ENCODE measurements at places on chromosomes 12 and 14.
A peak's percentile ranks its signal among the peaks of the same experiment; 100 is the strongest.

- DNase-seq = no peak
Observed at GRCh38 chr12:127820271-127820670, 446.7 kb upstream of the TMEM132C start.

- DNase-seq = no peak
Observed at GRCh38 chr12:81022531-81022930, 55.3 kb upstream of the ACSS3 start.

GRCh38 chr14:99996951-99997571, 68.2 kb upstream of the EVL start:
- DNase-seq = no peak

GRCh38 chr12:121812320-121812871, 8.6 kb downstream of the SETD1B start:
- peak; percentile 88 for DNase-seq

GRCh38 chr14:90773196-90773486, 43.1 kb downstream of the TTC7B start:
- no peak for DNase-seq

- no peak for DNase-seq
Observed at GRCh38 chr12:77782766-77783165, 47.9 kb upstream of the NAV3 start.

- no peak for DNase-seq
Observed at GRCh38 chr12:3289702-3290101, 201.3 kb upstream of the PRMT8 start.

GRCh38 chr12:130266751-130267150, 70.9 kb upstream of the PIWIL1 start:
- no peak for DNase-seq

GRCh38 chr14:87628780-87629179, 364.2 kb downstream of the GALC start:
- no peak for DNase-seq

GRCh38 chr12:68138480-68138879, 21.1 kb downstream of the IFNG start:
- DNase-seq = no peak

GRCh38 chr14:105917933-105918436, 391.6 kb downstream of the TMEM121 start:
- DNase-seq = peak; percentile 4

- DNase-seq = peak; percentile 9
Observed at GRCh38 chr12:132170094-132170636, 25.9 kb downstream of the NOC4L start.

- DNase-seq = no peak
Observed at GRCh38 chr12:47557386-47557785, 148.4 kb downstream of the RPAP3 start.

DNA sequence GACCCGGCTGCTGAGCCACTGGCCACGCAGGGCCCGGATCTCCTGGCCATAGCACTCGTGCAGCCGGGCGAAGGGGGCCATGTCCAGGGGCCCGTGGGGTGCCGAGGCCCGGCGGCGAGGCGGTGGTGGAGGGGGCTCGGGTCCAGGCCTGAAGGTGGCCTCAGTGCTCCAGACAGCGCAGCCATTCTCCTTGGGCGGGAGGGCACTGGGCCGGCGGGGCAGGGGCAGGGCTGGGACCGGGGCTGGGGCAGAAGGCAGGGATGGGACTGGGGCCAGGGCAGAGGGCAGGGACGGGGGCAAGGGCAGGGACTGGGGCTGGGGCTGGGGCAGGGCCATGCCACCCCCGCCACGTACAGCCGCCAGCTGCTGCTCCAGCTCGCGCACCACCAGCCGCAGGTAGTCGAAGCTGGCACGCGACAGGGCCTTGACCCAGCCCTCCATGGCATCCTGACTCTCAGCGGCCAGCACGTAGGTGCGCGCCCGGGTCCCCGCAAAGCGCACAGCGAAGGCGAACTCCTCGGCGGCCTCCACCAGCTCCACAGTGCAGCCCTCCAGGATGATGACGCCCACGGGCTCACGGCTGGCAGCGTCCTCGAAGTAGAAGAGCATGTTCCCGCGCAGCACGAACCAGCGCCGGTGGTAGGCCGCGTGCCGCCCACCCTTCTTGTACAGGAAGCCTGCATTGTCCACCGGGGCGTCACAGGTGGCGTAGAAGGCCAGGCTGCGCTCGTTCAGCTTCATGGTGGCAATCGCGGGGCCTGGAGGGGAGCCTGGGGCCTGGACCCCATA, 6.0 kb downstream of the PHETA1 start:
- DNase-seq = peak; percentile 35

- no peak for DNase-seq
Observed at GRCh38 chr14:36325853-36326252, 5.4 kb upstream of the MBIP start.

DNA sequence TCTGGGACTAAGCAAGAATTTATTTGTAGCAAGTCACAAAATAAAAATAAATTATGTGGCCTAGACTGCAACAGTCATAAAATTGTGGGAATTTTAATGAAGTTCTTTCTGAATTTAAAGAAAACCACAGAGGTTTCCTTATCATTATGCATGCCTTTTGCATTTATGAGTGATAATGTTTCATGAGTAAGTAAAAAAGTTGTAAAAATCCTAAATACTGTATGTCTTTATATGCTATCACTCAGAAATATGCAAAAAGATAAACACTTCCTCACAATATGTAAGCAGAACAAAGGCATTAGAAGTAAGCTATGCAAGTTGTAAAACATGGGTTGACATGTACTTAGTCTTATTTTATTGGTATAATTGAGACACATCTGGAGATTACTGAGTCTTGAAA, 239.4 kb upstream of the PDE3A start:
- DNase-seq = no peak

DNA sequence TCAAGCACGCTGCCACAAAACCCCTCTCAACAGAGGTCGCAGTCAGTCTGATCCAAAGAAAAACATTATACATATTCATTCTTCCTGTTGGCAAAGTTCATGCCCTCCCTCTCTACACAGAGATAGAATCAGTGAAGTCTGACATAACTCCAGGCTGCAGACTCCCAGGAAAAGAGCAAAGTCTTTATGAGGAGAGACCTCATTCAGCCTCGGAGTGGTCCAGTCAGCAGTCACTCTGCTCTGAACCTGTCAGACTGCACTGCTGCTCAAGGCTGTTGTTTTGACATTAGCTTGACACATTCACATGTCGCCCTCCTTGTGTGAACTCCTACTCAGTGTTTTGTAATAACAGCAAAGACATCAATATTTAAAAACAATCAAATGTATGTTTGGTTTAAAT, 241.2 kb upstream of the G2E3 start:
- DNase-seq = no peak

DNA sequence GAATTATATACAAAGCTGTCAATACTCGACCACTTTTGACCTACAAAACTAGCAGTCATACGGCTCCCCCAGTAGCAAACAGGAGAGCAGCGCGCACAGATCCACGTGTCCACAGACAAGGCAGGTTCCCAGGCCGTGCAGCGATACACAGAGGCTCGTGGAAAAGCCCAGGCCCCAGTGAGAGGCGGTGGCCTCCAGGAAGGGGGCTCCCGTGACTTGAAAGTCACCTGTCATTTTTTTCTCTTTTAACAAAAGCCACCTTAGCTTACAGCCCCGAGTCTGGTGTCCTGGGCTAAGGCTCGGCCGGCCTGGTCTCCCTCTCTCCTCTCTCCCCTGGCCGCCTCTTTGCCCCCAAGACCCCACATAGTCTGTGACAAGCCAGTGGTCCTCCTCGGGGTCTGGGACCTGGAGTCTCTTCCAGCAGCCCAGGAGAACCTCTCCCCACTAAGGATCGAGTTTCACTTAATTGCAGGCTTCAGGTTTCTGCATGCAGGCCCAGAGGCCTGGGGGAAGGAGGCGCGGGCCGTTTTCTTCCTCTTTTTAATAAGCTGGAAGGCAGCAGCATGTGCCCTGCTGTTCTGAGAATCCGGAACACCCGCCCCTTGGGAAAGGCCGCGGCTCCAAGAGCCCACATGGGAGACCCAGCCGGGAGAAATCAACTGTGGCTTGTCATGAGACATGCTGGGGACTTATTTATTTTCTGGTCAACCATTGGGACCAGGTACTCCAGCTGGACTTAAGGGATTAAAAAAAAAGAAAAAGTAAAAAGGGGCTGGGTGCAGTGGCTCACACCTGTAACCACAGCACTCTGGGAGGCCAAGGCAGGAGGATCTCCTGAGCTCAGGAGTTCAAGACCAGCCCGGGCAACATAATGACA, 15.9 kb downstream of the NCOR2 start:
- DNase-seq = peak; percentile 78

DNA sequence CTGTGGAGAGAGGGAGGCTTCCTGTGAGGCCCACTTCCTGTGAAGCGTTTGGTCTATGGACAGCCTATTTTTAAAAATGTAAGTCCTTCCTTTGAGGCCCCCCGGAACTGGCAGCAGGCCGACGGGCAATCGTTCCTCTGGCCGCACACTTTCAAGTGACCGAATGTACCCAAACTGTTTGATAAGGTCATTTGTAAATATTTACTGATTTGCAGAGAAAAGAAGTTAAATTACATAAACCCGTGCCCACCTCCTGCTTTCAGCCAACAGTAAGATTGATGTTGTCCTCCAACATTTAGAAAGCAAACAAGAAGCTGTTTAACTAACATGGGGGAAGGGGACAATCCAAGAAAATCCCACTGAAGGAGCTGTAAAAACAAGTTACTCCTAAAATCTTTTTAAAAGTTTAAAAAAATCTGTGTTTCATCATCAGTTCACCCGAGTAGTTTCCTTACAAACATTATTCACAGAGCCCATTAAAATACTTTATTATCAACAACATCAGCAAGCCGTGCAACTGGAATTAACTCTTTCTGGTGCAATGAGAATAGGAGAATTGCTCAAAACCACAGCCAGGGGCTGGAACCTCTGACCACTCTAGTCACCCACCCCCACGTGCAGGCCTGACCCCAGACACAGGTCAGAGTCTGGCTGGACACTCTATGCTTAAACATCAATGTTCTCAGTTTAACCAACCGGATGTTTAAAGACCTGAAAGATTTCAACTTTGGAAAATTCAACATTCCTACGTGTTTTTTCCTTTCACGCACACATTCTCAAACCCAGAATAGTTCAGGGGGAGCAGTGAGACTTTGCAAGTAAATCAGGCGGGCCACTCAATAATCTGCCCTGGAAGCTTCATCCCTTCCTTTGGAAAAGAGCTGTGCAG, 65.3 kb downstream of the FOXN3 start:
- no peak for DNase-seq

- no peak for DNase-seq
Observed at GRCh38 chr12:116101991-116102390, 175.5 kb downstream of the MED13L start.

DNA sequence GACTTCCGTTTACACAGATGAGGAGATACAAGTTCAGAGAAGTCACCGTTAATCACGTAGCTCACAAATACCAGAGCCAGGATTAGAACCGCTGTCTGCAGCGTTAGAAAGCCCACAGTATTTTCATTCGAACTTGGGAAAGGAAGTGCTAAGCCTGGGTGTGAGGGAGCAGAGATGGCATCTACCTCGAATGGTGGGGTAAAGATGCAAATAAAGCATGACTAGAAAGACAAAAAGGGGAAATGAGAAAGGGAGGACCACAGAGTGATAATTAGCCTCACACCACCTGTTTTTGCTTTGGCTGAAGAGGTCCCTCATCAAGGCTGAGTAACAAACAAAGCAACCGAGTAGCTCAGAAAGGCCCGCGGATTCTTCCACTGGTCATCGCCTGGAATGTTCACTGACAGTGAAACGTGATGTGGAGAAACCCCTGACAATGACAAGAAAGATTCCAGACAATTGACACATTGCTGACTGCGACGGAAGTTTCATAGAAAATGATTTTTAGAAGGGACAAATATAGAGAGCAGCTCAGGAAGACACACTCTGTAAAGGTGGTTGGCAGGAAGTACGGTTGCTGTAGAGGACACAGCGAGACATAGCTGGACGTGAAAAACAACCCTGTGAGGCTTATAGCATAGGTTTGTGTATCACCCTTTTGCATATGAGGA, 31.5 kb upstream of the BHLHE41 start:
- no peak for DNase-seq

- DNase-seq = no peak
Observed at GRCh38 chr14:54929556-54929955, 26.9 kb upstream of the GCH1 start.

- DNase-seq = no peak
Observed at GRCh38 chr14:33210311-33210710, 271.6 kb downstream of the NPAS3 start.

DNA sequence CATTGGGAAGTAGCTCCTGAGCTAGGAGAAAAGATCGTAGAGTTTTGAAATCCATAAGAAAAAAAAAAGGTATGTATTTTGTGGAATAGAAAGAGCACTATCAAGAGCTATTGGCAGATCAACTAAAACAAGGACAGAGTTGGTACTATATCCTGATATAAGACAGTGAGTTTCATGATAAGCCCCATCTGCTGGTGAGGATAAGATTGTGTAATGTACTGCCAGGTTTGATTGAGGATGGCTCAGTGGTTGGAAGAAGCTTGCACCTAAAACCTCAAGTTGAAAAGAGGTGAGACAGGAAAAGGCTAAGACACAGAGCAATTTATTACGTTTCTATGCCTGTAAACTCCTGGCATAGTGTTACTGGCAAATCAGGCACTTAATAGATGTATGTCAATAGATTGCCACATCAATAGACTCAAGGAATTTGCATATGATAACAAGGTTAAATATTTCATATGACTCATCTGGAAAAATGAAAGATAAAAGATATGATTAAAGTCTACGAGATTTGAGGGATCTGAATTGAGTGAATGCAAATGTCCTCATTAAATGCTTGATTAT, 525.6 kb downstream of the FLRT2 start:
- DNase-seq = no peak

DNA sequence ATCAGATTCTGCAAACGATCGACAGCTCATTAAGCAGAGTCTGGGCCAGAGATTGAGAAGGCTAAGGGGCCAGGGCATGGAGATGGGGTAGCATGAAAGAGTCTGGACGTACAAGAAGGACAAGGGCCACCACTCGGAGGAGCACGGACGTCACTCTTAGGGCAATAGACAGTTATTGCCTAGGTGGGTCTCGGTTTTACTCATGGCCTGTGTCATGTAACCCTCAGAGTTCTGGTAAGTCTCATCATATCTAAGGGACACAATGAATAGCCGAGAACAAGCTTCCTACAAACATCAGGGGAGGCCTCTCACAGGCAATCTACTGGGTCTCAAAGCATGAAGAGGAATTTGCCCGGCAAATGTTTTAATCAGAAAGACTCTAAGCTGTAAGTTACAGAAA, 30.4 kb upstream of the ITPK1 start:
- DNase-seq = no peak
